ENCODE measurements at places on chromosomes 7 and 10. TPM values are rescaled to one million over a fixed set of nuclear protein-coding genes. Genes with fewer than 3 reads are reported as not detected.

DNA sequence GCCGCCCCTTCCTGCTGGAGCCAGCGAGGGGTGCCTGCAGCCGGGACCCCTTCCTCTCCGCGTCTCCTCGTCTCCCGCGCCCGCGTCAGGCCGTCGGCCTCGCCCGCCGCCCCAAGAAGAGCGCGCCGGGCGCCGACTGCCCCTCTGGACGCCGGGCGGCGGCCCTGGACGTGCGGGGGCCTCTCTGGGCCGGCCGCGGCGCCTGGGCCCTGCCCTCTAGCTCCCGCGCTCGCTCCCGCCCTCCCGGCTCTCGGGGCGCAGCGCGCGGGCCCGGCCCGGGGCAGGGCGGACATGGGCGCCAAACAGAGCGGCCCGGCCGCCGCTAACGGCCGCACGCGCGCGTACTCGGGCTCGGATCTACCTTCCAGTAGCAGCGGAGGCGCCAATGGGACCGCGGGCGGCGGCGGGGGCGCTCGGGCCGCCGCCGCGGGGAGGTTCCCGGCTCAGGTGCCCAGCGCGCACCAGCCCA, 704 bp downstream of the ZNRF2 start:
- DNase-seq, result no peak

DNA sequence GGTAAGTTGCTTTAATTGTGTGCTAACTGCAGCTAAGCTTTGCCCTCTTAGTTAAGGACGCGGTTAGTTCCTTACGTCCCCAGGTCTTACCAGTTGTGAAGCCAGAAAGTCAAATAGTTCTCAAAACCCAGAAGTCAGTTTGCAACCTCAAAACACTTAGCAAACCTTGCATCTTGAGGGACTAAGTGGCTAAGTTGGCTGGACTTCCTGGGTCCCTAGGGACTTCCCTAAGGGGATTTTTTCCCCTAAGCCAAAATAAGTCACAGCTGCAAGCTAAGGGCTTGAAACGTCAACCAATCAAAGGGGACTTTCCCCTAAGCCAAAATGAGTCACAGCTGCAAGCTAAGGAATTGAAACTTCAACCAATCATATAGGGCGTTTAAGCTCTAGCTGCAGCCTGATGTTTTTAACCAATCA, 36.2 kb upstream of the HECW1 start:
- DNase-seq, result no peak

- DNase-seq, result no peak
Measured at GRCh38 chr7:157678501-157678900, 341.7 kb downstream of the DNAJB6 start.

DNA sequence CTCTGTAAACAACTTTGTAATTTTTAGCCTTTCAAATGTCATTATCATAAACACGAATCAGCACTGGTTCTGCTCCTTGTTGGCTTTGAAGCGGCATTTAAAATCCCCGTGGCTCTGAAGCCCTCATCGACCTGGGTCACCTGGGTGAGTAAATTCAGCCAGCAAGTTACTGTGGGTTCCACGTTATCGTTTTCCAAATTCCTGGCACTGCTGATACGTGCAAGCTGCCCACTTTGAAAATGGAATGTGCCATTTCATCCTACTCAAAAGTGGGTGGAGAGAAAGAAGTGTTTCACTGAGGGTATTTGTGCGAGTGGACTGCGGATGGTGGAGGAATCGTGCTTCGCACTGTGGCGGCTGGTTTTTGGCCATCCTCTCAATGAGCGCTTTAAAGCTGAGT, 281.7 kb downstream of the KLF6 start:
- DNase-seq, result no peak

- no peak for DNase-seq
Measured at GRCh38 chr7:55497521-55497920, 74.8 kb downstream of the VOPP1 start.

DNA sequence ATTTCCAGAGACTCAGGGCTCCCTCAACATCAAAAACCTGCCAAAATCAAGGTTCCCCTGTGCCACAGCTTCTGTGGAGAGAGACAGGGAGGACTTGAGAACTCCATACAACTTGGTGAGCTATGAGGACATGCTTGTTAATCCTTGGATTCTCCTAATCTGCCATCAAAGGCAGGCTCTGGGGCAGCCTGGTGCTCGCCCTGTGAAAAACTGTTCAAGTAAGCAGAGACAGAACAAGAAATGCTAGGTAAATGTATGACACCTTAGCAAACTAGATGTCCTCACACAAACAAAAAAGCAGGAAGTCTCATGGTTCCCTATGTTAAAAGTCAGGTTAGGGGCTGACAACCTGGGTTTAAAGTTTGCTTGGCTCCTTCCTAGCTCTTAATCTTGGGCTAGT, 73.6 kb downstream of the ANK3 start:
- no peak for DNase-seq

- DNase-seq, result no peak
Measured at GRCh38 chr10:86712317-86712707, 44.0 kb downstream of the LDB3 start.

DNA sequence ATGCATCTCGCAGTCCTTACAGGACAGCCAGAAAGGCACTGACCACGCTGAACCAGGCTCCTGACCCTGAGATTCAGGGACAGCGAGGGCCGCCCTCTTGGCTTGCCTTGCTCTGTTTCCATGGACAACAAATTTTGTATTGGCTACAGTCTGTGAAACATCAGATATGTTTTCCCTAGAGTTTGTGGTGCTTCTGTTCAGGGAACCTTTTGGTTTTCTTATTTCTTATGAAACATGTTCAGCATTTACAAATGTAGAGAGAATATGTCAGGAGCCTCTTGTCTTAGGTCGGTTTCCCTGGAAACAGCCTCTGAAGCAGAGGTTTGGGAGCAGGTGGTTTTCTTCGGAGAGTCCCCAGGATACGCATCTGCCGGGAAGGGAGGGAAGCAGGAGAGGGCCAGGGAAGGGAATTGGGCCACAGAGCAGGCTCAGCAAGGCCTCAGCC, 260.1 kb downstream of the CCDC3 start:
- no peak for DNase-seq

- no peak for DNase-seq
Measured at GRCh38 chr7:41445432-41445831, 257.5 kb downstream of the INHBA start.

GRCh38 chr10:127441350-127442219, 107.5 kb upstream of the NPS start:
- peak; percentile 52 for DNase-seq

DNA sequence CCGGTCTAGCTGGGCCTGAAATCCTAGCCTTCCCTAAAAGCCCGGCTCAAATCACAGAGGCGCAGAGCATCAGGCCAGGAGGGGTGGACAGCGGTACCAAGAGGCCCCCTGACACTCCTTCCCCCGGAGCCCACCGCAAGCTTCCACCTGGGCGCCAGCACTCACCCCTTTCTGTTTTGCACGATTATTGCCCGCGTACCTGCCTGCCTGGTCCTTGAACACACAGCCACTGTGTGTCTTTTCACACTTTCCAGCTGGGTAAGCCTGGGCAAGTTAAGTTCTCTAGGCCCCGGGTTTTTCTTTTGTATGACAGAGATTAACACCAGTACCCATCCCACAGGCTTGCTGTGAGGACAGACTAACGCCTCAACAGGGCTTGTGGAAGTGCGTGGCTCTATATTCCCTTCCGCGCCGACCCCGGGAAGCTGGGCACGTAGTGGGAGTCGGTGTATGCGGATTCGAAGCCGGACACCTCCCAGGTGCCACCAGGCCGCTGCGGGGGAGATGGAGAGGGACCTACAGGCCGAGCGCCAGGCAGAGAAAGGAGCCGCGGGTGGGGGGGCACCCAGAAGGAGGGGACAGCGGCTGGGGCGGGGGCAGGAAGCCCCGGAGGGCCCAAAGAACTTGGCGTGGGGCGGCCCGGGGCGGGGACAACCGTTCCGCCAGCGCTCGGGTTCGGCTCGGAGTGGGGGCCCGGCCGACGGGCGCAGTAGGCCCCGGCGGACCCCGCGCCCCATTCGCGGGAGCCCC, 792 bp downstream of the ZNF746 start:
- DNase-seq, result no peak

DNA sequence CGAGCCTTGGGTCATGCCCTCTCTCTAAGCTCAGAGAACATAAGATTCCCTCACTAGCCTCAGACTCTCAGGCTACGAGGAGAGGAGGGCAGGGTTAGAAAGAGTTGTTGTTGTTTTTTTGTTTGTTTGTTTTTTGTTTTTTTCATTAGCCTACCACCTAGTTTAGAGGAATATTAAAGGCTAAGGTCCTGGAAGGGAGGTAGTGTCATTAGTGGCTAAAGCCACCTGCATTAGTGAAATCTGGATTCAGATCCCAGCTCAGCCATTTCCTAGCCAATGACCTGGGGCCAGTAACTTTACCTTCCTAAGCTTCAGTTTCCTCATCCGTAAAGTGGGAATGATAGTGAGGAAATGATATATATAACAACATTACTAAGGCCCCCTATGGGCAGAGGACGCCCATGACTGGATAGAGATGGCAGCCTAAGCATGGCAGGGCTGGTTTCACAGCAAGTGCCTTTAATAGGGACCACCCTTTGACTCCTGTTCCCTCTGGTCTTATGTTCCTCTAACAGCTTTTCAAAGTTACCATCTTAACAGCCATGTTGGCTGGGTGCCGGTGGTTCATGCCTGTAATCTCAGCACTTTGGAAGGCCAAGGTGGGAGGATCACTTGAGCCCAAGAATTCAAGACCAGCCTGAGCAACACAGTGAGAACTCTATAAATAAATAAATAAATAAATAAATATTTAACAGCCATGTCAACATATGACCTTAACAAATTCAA, 5.1 kb downstream of the DDIT4 start:
- DNase-seq, result no peak

DNA sequence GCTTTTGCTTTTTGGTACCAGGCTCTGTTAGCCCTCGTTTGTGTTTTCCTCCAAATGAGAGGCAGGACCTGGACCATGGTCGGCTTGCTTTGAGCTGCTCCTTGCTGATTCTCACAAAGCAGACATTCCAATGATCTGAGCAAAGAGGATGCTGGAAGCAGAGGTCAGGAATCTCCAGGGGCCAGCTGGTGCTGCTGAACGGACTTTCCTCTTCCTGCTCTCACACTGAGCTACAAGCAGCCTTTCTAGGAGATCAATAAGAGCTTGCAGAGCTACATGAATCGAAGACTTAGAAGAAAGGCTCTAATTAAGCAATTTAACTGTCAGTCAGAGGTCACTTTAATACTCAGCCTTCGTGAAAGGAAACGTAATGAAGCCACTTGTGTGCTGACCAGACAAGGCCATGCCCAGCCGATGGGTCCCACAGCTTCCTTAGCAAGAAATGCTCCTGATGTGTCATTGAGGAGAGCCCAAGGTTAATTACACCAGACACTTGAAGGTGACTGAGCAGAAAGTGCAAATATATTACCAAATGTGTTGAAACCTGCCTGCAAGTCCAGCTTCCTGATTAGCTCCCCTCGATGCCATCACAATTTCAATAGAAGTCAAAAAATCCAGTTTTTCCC, 151.3 kb upstream of the RSU1 start:
- DNase-seq, result peak; percentile 64

DNA sequence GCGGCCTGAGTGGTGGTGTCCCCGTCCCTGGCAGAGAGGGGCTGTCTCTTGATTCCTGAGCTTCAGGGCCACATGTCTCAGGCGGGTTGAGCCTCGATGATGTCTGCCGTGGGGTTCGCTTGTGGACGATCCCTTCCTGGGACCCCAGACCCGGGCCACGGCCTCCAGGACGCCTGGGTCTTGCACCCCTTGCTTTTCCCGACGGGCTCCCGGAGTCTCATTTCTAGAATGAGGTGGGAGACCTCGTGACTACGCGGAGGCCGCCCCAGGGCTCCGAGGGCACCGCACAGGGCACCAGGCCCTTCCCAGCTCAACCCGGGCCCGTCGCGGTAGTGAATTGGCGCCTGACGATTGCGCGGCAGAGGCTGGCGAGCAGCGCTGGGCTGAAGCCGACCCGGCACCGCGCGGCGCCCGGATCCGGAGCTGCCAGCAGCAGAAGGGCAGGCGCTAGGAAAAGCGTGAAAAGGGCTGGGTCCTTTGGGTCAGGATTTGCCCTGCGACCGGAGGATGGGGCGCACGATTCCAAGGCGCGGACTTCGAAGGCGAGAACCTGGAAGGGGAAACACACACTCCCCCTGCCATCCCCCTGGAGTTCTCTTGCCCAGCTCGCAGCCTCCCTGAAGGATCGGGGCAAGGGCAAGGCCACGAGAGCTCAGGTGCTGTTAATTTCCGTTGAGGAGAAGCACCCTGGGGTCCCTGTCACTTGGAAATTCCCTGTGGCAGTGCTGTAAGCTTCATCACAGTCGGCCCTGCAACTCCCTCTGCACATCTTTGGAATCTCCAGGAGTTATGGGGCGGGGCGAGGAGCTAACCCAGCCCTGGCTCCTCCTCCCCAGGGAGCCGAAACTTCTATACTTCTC, 15.5 kb downstream of the TLX1 start:
- DNase-seq, result no peak

GRCh38 chr10:43234471-43235041, 32.3 kb downstream of the RASGEF1A start:
- no peak for DNase-seq

GRCh38 chr10:96619120-96619519, 32.3 kb upstream of the TM9SF3 start:
- no peak for DNase-seq

- no peak for DNase-seq
Measured at GRCh38 chr7:132141109-132141508, 435.2 kb downstream of the PLXNA4 start.

GRCh38 chr10:3887885-3888476, 103.0 kb upstream of the KLF6 start:
- peak; percentile 98 for DNase-seq

GRCh38 chr10:88526501-88527105, 56.5 kb downstream of the RNLS start:
- no peak for DNase-seq

DNA sequence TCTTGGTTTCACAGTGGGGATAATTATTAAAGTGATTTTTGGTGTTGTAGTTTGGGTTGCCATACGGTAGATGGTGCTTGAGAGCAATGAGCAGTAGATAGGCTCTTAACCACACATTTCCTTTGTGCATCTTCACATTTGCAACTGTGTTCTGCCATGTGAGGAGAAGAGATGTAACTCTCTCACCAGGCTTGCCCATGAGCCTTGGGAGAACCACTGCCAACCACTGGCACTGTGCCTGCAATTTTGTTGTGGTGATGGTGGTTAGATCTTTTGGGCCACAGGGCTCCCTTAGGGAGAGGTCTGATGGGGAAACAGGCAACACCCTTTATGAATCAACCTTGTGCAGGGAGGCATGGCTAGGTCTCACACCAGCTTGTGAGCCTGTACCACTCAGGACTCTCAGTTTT, 204.3 kb downstream of the CCDC7 start:
- DNase-seq, result no peak

- peak; percentile 84 for DNase-seq
Measured at GRCh38 chr10:33412653-33413361, 78.3 kb upstream of the NRP1 start.

- no peak for DNase-seq
Measured at GRCh38 chr7:29017713-29018112, 59.6 kb upstream of the TRIL start.

GRCh38 chr10:42984035-42984610, 92.7 kb upstream of the RET start:
- no peak for DNase-seq

- no peak for DNase-seq
Measured at GRCh38 chr10:129962872-129963640, 1.0 kb downstream of the EBF3 start.

- DNase-seq, result no peak
Measured at GRCh38 chr10:47067949-47068940, 157.0 kb downstream of the PTPN20 start.

The SPDYE2B gene
- not detected for total RNA-seq

The GPR15LG gene
- 1.0 TPM for total RNA-seq

The ITGB8 gene
- 121 TPM for total RNA-seq

The MSMB gene
- total RNA-seq, result not detected

The COMTD1 gene
- total RNA-seq, result 41.5 TPM

The LIPF gene
- total RNA-seq, result not detected

The GNAT3 gene
- total RNA-seq, result not detected

The H2BK1 gene
- not detected for total RNA-seq

The NUTM2E gene
- not detected for total RNA-seq
